Naive thymus-derived CD4-positive, alpha-beta T cell (primary cell): ENCODE measurements at places on chromosomes 11 and 22. TPM values are rescaled to one million over a fixed set of nuclear protein-coding genes. Genes with fewer than 3 reads are reported as not detected.
A peak's percentile ranks its signal among the peaks of the same experiment; 100 is the strongest.

Gene MRGPRF
- total RNA-seq = not detected

Gene MMP13
- total RNA-seq = not detected in 2 replicates

Gene LSP1
- 289 TPM for total RNA-seq

Gene GAL3ST1
- total RNA-seq = 4.0 TPM

Gene DEPDC7
- total RNA-seq = 7.2 TPM

Gene SPINDOC
- 10.1 TPM for total RNA-seq

Gene LMO2
- 0.73 TPM for total RNA-seq

GRCh38 chr11:17230867-17231851 lies 23.4 kb upstream of the PIK3C2A start:
- no peak overlapping the region for H3K27ac ChIP-seq
- H3K36me3 ChIP-seq = no peaks in the 10 kb centered on the region
- no peaks in the 10 kb centered on the region for H3K27me3 ChIP-seq
- peaks cover 7% of the 10 kb centered on the region for H3K4me1 ChIP-seq
- peak; percentile 38 for DNase-seq

DNA sequence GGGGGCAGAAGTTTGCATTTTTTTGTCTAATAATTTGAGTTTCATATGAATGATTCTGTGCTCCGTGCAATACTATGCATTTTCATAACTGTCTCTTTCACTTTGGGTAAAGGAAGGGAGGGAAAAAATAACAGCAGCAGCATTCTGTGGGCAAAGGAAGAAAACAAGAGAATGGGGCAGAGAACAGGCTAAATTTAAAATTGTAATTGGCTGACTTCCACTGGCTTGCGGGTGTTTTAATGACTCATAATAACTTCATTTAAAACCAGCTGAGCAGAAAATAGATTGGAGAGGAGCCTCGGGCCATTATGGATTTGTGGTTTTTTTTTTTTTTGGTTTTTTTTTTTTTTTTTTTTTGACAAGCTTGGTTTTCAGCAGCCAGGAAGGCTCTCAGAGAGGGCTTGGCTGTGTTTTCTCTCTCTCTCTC lies 107.4 kb downstream of the ZBTB16 start:
- no peak for DNase-seq
- H3K27ac ChIP-seq = no peak overlapping the region
- no peaks in the 10 kb centered on the region for H3K27me3 ChIP-seq
- no peaks in the 10 kb centered on the region for H3K36me3 ChIP-seq
- H3K4me3 ChIP-seq = no peak overlapping the region
- peaks cover 59% of the 10 kb centered on the region for H3K4me1 ChIP-seq

DNA sequence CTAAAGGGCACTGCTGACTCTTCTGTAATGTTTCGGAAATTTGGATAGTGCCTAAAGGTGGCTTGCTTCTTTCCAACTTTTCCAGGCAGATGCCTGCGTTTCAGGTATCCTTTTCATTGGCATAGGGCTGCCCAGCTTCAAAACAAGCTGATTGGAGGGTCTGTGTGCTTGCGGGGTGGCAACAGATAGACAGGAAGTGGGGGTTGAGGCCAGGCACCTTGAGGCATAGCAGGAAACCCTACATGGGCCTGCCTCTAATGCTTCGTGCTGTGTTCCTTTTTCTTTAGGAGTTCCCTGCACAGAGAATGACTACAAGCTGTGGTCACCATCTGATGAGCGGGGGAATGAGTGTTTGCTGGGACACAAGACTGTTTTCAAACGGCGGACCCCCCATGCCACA lies 92.2 kb upstream of the SORL1-AS1 start:
- H3K4me1 ChIP-seq = peaks cover 10% of the 10 kb centered on the region
- no peaks in the 10 kb centered on the region for H3K27me3 ChIP-seq
- H3K4me3 ChIP-seq = no peak overlapping the region
- H3K36me3 ChIP-seq = peaks cover 42% of the 10 kb centered on the region

- peak overlapping the region; percentile 10 for H3K4me3 ChIP-seq
- peak overlapping the region; percentile 21 for H3K27ac ChIP-seq
- peak; percentile 59 for DNase-seq
- peaks cover 80% of the 10 kb centered on the region for H3K4me1 ChIP-seq
- no peaks in the 10 kb centered on the region for H3K27me3 ChIP-seq
- H3K36me3 ChIP-seq = no peaks in the 10 kb centered on the region
Observed at GRCh38 chr11:63869683-63870082, 30.8 kb downstream of the MARK2 start.

DNA sequence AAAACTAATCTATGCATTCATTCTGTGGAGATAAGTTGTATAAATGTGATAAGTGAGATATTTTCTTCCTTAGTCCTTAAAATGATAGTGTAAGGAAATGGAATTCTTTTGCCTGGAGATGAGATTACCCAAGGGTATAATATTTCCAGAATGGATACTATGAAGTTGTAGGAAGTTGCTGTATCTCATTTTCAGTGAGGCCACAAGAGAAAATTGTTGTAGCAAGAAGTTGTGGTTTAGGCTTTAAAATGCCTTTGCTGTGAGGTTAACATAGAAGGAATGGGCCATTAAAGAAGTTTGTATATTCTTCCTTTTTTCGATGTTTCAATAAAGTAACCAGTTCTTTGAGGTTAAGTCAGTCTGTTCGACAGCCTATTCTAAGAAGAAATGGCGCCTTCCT lies 50.7 kb upstream of the LIN7C start:
- no peaks in the 10 kb centered on the region for H3K36me3 ChIP-seq
- no peaks in the 10 kb centered on the region for H3K27me3 ChIP-seq
- no peak overlapping the region for H3K4me3 ChIP-seq

- no peaks in the 10 kb centered on the region for H3K4me1 ChIP-seq
- no peaks in the 10 kb centered on the region for H3K27me3 ChIP-seq
- no peak overlapping the region for H3K4me3 ChIP-seq
- no peak for DNase-seq
- no peak overlapping the region for H3K27ac ChIP-seq
Observed at GRCh38 chr11:9740202-9740883, 76.5 kb downstream of the SWAP70 start.

GRCh38 chr11:27353593-27354358 lies 9.2 kb downstream of the CCDC34 start:
- H3K36me3 ChIP-seq = no peaks in the 10 kb centered on the region
- H3K27me3 ChIP-seq = no peaks in the 10 kb centered on the region
- no peak overlapping the region for H3K27ac ChIP-seq
- H3K4me3 ChIP-seq = no peak overlapping the region

DNA sequence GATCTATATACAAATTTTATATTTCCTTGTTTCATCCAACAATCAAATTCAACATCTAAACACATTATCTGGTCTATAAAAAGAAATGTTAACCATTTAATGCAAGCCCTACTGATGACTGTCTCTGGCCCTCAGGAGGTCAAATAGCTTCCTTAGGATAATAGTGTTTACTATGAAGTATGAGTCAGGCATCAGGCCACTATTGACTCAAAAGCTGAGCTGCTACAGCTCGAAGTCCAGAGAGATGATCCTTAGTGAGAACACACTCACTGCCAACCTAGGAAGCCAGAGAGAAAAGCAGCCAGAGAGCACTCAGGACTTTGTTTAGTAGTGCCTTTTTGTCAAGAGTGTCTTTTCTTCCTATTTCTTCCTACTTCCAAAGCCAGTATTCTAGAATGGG lies 171.8 kb downstream of the SOX6 start:
- H3K27me3 ChIP-seq = no peaks in the 10 kb centered on the region
- no peaks in the 10 kb centered on the region for H3K36me3 ChIP-seq
- no peak overlapping the region for H3K4me3 ChIP-seq
- DNase-seq = no peak
- no peaks in the 10 kb centered on the region for H3K4me1 ChIP-seq

- no peak overlapping the region for H3K4me3 ChIP-seq
- no peaks in the 10 kb centered on the region for H3K4me1 ChIP-seq
- H3K27me3 ChIP-seq = no peaks in the 10 kb centered on the region
- no peak overlapping the region for H3K27ac ChIP-seq
- no peaks in the 10 kb centered on the region for H3K36me3 ChIP-seq
- DNase-seq = no peak
Observed at GRCh38 chr11:79237703-79238102, 203.1 kb downstream of the TENM4 start.

DNA sequence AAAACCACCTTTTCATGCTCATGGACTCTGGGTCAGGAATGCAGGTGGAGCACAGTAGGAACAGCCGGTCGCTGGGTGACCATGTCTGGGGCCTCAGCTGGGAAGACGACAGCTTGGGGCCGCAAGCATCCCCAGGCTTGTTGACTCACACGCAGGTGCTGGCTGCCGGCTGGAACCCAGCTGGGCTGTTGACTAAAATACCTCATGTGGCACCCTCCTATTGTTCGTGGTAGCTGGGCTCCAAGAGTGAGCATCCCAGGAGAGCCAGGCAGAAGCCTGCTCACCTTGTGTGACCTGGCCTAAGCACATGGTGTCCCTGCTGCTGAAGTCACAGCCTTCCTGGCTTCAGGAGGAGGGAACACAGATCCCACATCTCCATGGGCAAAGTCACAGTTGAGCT lies 9.4 kb downstream of the DPP3 start:
- H3K4me3 ChIP-seq = no peak overlapping the region
- H3K27me3 ChIP-seq = no peaks in the 10 kb centered on the region
- no peak for DNase-seq
- no peaks in the 10 kb centered on the region for H3K36me3 ChIP-seq
- no peak overlapping the region for H3K27ac ChIP-seq
- H3K4me1 ChIP-seq = no peaks in the 10 kb centered on the region

DNA sequence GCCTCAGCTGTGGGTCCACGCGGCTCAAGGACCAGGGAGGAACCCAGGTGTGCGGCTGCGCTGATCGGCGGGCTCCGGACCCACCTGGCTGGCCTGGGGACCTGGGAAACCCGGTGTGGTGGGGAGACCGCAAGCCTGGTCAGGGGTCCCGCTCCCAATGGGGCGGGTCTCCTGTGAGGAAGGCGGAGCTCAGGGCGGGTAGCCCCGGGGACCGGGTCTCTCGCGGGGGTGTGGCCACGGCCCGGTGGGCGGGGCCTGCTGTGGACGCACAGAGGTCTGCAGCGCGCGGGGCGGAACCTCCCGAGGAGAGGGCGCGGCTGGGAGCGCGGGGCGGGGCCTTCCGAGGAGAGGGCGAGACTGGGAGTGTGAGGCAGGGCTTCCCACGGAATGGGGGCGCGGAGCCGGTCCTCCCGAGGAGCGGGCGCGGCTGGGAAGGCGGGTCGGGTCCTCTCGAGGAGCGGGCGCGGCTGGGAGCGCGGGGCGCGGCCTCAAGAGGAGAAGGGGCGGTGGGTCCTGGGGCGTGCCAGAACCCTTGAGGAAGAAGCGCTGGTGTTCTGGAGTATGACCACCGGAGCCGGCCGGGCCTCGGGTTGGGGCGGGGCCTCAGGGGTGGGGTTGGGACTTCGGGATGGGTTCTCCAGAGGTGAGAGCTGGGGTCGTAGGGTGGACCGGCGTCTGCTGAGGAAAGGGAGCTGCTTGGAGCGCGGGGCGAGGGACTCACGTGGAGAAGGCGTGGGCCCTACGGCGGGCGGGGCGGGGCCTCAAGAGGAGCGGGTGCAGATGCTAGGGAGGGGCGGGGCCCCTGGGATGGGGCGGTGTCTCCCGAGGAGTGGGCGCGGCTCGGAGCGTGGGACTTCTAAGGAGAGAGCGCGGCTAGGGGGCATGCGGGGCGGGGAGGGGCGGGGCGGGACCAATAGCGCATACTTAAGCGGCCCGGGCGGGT lies 20.8 kb downstream of the DGCR6L start:
- no peaks in the 10 kb centered on the region for H3K36me3 ChIP-seq
- peak; percentile 93 for DNase-seq
- peak overlapping the region; percentile 63 for H3K4me3 ChIP-seq
- H3K27ac ChIP-seq = peak overlapping the region; percentile 60

DNA sequence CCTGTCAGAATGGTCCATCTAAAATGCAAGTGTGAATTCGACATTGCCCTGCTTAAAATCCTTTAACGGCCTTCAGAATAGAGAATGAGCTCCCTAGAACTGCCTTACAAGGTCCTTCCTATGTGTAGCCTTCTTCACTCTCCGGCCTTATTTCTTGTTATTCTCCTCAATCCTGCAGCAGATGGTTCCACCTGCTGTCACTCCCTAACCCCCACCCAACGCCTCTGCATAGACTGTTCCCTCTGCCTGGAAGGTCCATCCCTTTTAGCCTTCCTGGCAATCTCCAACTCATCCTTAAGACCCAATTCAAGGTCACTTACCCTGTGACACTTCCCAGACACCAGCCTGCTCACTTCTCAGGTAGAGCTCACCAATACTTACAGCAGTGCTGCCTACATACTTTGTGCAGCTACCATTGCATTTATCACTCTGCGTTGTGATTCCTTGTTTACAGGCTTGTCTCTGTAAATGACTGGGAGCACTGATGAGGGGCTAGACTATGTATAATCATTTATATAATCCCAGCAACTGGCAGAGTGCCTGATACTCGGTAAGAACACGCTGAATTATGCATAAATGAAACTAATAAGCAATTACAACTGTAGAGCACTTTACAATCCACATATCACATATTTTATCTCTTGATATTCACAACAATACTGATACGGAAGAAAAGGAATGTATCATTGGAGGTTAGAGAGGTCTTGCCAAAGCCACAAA lies 58.9 kb downstream of the CLPB start:
- no peaks in the 10 kb centered on the region for H3K4me1 ChIP-seq
- H3K27me3 ChIP-seq = no peaks in the 10 kb centered on the region
- H3K4me3 ChIP-seq = no peak overlapping the region
- DNase-seq = no peak
- no peak overlapping the region for H3K27ac ChIP-seq
- peaks cover 13% of the 10 kb centered on the region for H3K36me3 ChIP-seq

DNA sequence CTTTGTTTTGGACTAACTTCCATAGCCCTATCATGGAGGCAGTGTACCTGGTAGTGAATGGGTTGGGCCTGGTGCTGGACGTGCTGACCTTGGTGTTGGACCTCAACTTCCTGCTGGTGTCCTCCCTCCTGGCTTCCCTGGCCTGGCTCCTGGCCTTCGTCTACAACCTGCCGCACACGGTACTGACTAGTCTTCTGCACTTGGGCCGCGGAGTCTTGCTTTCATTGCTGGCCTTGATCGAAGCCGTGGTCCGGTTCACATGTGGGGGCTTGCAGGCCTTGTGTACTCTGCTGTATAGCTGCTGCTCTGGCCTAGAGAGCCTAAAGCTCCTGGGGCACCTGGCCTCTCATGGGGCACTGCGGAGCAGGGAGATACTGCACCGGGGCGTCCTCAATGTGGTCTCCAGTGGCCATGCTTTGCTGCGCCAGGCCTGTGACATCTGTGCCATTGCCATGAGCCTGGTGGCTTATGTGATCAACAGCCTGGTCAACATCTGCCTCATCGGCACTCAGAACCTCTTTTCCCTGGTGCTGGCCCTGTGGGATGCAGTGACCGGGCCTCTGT lies 846 bp downstream of the RNF26 start:
- H3K4me3 ChIP-seq = peak overlapping the region; percentile 60
- peak overlapping the region; percentile 89 for H3K27ac ChIP-seq
- peaks cover 12% of the 10 kb centered on the region for H3K4me1 ChIP-seq
- peaks cover 11% of the 10 kb centered on the region for H3K27me3 ChIP-seq

- no peak overlapping the region for H3K4me3 ChIP-seq
- no peak for DNase-seq
- no peaks in the 10 kb centered on the region for H3K4me1 ChIP-seq
- no peaks in the 10 kb centered on the region for H3K36me3 ChIP-seq
- no peak overlapping the region for H3K27ac ChIP-seq
- no peaks in the 10 kb centered on the region for H3K27me3 ChIP-seq
Observed at GRCh38 chr11:18650353-18650752, 16.2 kb upstream of the SPTY2D1 start.

GRCh38 chr22:21642584-21643448 lies 714 bp downstream of the SDF2L1 start:
- H3K36me3 ChIP-seq = no peaks in the 10 kb centered on the region
- H3K4me1 ChIP-seq = peaks cover 18% of the 10 kb centered on the region
- H3K27me3 ChIP-seq = no peaks in the 10 kb centered on the region
- H3K27ac ChIP-seq = peak overlapping the region; percentile 83
- peak; percentile 52 for DNase-seq
- peak overlapping the region; percentile 67 for H3K4me3 ChIP-seq

GRCh38 chr11:70463478-70464255 lies 65.3 kb downstream of the CTTN start:
- H3K27me3 ChIP-seq = no peaks in the 10 kb centered on the region
- H3K36me3 ChIP-seq = no peaks in the 10 kb centered on the region
- no peak overlapping the region for H3K27ac ChIP-seq
- no peaks in the 10 kb centered on the region for H3K4me1 ChIP-seq
- no peak overlapping the region for H3K4me3 ChIP-seq
